Choroid plexus epithelial cell (primary cell): ENCODE measurements at places on chromosomes 16 and 17.
A peak's percentile ranks its signal among the peaks of the same experiment; 100 is the strongest.

DNA sequence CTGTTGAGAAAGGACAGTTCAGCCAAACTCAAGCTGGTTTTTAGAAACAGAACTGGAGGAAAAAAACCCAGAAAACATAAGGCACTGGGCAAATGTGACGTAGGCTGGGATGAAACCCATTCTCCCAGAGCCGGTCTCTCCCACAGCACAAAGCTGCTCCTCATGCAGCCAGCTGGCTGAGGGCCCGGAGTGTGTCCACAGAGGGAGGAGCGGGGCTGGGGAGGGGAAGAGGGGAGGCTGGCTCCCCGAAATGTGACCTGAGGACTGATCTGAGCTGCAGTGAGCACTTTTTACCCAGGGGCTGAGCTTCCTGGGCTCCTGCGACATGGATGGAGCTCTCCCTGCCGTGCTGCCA lies 20.8 kb downstream of the FOXF1 start:
- peak; percentile 6 for DNase-seq

DNA sequence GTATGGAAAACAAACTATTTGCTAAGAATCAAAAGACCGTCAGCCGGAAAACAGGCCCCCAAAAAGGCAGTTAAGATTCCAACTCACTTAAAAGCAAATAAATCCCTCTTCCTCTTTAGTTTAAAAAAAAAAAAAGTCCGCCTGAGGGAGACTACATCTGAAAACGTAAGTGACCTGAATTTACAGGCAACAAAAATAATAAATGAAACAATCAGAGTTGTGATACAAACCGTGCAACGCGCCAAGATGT lies 1.1 kb downstream of the KANSL1 start:
- no peak for DNase-seq

DNA sequence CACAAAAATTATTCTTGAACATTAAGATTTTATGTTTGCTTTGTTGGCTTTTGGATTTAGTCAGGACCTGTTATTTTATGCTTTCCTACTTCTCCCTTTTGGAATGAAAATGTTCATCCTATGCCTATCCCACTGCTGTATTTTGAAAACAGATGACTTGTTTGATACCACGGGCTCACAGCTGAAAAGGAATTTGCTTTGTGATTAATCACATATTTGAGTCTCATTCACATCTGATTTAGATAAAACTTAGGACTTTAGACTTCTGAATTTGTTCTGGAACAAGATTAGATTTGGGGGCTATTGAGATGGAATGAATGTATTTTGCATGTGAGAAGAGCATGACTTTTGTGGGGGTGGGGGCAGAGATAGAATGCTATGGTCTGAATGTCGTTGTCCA lies 1012.6 kb downstream of the CDH11 start:
- no peak for DNase-seq

- DNase-seq = no peak
Observed at GRCh38 chr17:61456688-61457225, 4.5 kb downstream of the TBX4 start.

DNA sequence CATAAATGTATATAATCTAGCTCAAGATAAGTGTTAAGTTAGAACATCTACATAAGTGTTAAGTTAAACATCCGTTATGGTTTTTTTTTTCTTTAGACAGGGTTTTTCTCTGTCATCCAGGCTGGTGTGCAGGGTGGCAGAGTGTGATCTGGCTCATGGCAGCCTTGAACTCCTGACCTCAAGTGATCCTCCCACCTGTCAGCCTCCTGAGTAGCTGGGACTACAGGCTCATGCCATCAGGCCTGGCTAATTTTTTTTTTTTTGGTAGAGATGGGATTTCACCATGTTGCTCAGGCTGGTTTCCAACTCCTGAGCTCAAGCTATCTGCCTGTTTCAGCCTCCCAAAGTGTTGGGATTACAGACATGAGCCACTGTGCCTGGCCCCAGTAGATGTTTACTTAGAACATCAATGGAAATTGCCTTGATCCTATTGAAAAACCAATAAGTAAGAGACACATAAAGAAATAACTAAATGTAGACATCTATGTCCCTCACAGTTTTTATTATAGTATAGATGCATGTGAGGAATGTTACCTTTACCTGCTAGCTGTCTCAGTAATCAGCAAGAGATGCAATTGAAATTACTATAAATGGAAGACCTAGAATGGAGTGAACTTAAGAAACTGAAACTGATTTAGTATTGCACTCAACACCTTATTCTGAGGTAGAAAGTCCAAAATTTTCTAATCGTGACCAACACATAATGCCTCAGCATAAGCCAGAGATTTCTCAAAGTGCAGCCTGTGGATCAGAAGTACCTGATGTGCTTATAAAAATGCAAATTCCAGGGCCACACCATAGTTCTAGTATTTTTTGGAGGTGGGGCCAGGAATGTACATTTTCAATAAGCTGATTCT lies 5.5 kb upstream of the FAM20A start:
- DNase-seq = no peak

DNA sequence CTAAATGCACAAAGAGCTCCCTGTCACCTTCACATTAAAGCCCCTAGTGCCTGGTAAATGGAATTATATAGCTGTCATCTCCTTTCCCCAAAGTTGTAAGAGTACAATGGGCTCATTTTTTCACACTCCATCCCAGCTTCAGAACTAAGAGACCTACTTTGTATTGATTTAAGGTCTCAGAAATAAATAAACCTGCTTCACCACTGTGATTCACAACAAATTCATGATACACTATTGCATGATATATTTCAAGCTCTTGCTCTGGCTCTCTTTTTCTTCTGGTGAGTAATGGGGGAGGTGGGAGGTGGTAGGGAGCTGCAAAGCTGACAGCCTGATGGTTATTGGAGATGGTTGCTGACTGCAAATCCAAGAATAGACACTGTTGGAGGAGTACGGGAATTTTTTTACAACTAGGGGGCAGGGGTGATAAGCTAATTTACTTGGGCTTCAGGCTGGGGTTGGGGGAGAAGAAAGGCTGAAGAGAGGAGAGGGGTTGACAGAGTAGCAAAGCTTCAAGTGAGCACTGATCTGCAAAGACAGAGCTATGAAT lies 189.9 kb downstream of the AATF start:
- no peak for DNase-seq

DNA sequence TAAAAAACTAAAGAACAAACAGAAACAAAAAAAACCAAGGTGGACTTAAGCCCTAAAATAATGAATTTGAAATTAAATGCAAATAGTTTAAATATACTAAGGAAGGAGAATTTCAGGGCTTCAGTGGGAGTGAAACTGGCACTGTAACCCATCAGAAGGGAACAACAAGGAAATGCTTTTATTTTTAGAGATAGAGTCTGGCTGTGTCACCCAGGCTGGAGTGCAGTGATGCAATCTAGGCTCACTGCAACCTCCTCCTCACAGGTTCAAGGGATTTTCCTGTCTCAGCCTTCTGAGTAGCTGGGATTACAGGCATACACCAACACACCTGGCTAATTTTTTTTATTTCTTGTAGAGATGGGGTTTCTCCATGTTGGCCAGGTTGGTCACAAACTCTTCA lies 625.2 kb upstream of the CDH8 start:
- DNase-seq = no peak

- peak; percentile 38 for DNase-seq
Observed at GRCh38 chr16:58299757-58300349, 5.0 kb upstream of the PRSS54 start.

- DNase-seq = no peak
Observed at GRCh38 chr16:9357829-9358228, 266.4 kb downstream of the HAPSTR1 start.

DNA sequence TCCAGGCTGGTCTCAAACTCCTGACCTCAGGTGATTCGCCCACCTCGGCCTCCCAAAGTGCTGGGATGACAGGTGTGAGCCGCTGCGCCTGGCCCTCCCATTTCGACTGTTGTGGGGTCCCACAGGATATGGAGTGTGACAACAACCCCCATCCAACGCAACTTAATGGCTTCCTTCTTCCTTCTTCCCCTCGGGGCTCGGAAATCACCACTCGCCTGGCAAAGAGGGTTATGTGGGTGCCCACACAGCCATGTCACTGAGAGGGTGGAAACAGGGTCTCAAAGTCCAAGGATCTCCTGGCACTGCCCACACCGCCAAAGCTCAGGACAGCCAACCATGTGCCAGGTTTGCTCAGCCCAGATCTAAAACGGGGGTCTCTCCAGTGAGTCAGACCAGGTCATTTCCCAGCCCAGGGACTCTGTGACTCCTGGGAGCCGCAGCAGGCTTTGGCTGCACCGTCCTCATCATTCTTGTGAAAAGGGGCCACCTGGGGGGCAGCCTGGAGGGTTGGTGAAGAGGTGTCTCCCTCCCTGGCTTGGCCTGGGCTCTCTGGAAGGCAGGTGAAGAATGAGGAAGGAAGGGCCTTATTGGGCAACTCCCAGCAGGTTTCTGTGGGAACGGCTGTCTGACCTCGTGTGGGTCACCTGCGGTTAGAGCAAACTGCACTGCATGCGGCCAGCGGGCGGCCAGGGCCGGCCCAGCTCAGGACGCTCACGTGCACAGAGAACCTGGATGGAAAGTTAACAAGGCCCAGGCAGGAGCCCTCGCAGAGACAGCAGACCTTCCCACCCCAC lies 25.3 kb upstream of the LITAF start:
- peak; percentile 95 for DNase-seq

DNA sequence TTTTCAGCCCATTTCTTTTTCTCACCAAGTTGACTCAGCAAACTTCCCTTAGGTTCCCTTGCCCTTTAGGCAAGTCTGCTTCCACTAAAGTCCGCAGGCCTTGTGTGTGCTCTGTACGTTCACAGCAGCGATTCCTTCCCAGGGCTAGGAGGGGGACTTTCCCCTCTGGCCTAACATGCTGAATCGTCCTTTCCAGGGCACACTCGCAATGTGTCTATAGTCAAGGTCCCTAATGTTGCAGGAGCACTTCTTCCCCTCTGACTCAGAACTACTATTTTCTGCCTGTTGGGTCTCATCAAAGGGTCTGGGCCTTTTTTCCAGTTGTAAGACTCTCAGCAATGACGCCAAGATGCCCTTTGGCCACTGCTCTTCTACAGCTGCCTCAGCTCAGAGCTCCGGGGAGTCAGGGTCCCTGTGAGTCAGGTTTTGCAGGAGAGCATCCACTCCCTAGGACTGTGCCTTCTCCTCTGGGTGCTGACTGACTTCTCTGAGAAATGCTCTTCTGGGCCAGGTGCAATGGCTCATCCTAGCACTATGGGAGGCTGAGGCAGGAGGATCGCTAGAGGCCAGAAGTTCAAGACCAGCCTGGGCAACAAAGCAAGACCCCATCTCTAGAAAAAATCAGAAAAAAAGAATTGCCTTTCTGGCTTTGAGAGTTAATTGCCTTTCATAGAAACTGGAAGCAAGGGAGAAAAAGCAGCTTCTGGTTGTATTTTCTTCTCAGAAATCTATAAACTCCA lies 64.4 kb upstream of the TBX2 start:
- DNase-seq = peak; percentile 82

- DNase-seq = no peak
Observed at GRCh38 chr17:55168958-55169687, 95.6 kb upstream of the HLF start.

- DNase-seq = no peak
Observed at GRCh38 chr17:10161386-10161785, 37.0 kb downstream of the GAS7 start.

- DNase-seq = peak; percentile 30
Observed at GRCh38 chr17:62809656-62810055, 1.5 kb upstream of the MARCHF10 start.

DNA sequence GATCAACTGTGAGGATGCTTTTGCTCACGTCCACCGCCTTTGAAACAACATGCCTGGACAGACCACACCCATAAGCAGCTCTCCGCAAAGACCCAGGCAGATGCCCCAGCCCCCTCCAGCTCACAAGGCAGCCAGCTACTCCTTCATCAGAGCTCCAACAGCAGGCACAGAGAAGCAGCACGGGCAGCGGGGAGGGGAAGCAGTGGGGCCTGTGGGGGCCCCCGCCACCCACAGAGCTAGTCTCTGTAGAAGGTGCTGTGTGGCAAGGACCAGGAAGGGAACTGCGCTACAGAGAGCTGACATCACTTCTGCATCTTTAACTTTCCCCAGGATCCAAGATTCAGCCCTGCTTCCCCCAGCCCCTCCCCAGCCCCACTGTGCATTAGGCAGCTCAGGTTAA lies 10.0 kb upstream of the SCNN1G start:
- DNase-seq = no peak

DNA sequence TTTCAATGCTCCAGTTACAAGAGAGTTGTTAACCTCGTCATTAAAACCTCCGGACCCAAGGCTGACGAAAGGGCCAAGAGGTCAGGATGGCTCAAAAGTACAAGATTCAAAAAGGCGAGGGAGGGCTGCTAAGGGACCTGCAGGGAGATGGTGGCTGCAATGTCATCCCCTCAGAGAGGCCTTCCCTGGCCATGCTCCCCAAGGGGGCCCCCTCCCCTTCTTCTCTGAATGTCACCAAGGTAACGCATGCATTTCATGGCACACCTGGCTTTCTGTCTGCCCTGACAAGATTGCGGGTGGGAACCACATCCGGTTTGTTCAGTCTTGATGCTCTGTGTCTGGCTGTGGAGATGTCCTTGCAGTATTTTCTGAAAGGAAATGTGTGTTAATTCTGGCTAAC lies 89.9 kb downstream of the C16orf78 start:
- DNase-seq = no peak

GRCh38 chr17:43846221-43846712 lies 709 bp upstream of the CD300LG start:
- peak; percentile 80 for DNase-seq

- peak; percentile 76 for DNase-seq
Observed at GRCh38 chr17:82932518-82933310, 92.9 kb upstream of the ZNF750 start.
